ENCODE measurements at places on chromosomes 7 and 10. TPM values are rescaled to one million over a fixed set of nuclear protein-coding genes. Genes with fewer than 3 reads are reported as not detected.

Gene INSYN2A
- not detected for total RNA-seq

DNA sequence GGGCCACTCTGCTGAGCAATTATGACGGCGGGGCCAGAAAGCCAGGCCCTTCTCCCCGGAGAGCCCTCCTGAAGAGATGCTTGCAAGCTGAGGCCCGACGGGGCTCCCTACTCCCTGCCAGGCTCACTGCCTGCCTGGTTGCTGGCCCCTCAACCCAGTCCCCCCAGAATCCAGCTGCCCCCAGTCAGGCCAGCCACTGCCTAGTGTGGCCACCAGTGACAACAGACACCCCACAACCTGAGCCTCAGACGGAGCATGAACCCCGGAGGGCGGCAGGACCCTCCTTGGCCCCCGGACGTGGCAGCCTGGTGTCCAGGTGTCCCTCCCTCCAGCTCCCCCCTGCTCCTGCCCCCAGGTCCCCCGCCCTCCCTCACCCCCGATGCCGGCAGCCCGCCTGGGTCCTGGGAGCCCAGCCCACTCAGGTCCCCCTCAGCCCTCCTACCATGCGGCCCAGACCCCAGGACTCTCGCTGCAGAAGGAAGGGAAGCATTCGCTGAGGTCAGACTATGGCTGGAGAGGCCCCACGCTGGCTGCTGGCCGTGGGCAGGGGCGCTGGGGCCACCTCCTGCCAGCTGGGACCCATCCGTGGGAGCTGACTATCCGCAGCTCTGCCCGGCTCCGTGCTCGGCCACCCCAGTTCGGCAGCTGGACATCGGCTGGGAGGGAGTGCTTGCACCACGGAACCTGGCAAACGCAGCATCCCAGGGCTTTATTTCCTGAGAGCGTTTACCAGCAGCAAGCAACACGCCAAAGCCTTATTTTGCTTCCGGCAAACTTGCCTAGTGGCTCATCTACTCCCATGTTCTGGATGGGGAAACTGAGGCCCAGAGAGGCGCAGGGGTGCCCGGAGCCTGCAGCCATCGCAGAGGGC is 89.8 kb downstream of the UNCX start:
- DNase-seq, result no peak

Gene COL26A1
- not detected for total RNA-seq

DNA sequence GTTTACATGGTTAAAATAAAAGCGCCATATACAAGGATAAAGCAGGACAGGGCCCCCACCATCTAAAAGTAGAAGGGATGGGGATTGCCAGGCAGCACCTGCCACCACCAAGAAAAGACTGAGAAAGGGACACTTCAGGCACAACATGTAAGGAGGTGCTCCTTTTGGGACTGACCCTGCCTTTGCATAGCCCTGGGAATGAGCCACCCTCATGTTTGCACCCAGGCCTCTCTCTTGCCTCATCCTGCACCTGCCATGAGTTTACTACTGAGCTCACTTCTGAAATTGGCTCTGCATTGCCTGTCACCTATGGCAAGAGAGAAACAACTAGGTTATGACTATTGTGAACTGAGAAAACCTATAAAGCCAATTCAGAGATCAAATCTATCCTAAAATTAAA is 489.7 kb downstream of the KCNMA1 start:
- DNase-seq, result no peak

DNA sequence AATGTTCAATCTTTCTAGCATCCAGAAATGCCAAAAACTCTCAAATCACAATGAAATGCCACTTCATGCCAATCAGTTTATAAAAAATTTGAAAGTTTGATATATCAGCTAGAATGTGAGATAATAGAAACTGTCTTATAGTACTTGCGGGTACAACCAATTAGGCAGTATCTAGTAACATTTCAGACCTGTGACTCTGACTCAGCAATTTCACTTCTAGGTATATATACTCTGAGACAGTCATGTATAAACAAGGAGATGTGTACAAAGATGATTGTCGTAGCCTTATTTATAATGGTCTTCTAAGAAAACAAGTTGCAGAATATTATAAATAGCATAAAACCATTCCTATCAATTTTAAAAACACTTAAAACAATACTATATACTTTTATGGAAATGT is 252.3 kb upstream of the PODXL start:
- no peak for DNase-seq

DNA sequence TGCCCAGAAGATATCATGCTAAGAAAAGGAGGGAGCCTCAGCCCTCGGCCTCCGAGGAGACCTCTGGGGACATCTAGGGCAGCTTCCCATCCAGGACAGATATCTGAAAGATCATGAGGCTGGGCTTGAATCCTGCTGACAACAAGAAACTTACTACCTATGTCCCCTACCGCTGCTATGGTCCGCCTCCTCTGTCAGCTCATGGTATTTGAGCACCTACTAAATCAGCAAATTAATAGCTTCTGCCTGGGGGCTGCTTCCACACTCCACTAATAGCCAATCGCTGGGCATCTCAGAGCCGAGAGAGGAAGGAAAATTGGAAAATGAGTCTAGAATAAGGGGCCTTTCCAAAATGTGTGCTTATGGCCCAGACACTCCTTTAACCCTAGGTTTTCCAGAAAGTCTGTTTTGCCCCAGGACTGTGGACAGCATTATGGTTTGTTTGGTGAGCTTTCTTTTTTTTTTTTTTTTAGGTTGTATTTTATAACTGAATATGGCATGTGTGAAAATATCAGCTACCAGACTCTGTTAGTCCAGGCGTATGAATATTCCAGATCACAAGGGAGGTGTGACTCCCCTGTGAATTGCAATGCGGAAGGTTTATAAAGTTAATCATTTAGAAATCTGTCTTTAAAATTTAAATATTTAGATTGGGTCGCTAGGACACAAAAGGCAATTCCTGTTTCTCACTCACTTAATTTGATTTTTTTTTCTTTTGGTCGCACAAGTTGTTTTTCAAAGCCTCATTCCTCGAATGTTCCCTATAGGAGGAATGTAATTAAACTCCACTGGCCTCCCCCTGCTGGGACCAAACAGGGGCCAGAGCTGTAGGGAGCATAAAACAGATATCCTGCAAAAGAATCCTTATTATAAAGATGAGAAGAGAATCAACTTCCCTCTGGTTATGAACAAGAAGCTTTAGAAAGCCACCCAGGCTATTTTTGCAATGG is 89.4 kb downstream of the PARP12 start:
- no peak for DNase-seq

Gene IFIT1B
- total RNA-seq, result 0.11 TPM

GRCh38 chr10:13703997-13704536 is 117.3 kb downstream of the PRPF18 start:
- no peak for DNase-seq

Gene CUBN
- total RNA-seq, result 9.2 TPM
